Esophagus (tissue), 2 donors: ENCODE measurements at places on chromosomes 3 and 15. TPM values are rescaled to one million over a fixed set of nuclear protein-coding genes. Genes with fewer than 3 reads are reported as not detected.

OR5K2 gene
- polyA plus RNA-seq = not detected

ABI3BP gene
- 2.1 TPM for polyA plus RNA-seq

CPLX3 gene
- polyA plus RNA-seq = 0.48 TPM

SLC28A2 gene
- not detected for polyA plus RNA-seq

GRM7 gene
- 0.01 TPM for polyA plus RNA-seq

CD96 gene
- 0.94 TPM for polyA plus RNA-seq

LYZL4 gene
- polyA plus RNA-seq = not detected

ACAN gene
- not detected for polyA plus RNA-seq

MINAR1 gene
- polyA plus RNA-seq = 0.29 TPM

CAV3 gene
- polyA plus RNA-seq = not detected

GP5 gene
- 0.01 TPM for polyA plus RNA-seq

CELSR3 gene
- polyA plus RNA-seq = 0.77 TPM

AGBL1 gene
- 0.01 TPM for polyA plus RNA-seq

ABCF3 gene
- polyA plus RNA-seq = 42.3 TPM

ZNF280D gene
- polyA plus RNA-seq = 7.1 TPM

CATSPER2 gene
- 2.1 TPM for polyA plus RNA-seq

PFKFB4 gene
- 3.8 TPM for polyA plus RNA-seq

MESP2 gene
- polyA plus RNA-seq = 0.75 TPM

CHRM5 gene
- polyA plus RNA-seq = not detected

IL12A gene
- 4.4 TPM for polyA plus RNA-seq

FEZF2 gene
- polyA plus RNA-seq = not detected

MST1R gene
- 23.6 TPM for polyA plus RNA-seq

CNTN6 gene
- polyA plus RNA-seq = 0.01 TPM

LAMB2 gene
- 219 TPM for polyA plus RNA-seq

DPPA4 gene
- not detected for polyA plus RNA-seq

ISL2 gene
- 0.24 TPM for polyA plus RNA-seq

AADAC gene
- 0.82 TPM for polyA plus RNA-seq

PLCB2 gene
- polyA plus RNA-seq = 5.3 TPM

MEIS2 gene
- 6.0 TPM for polyA plus RNA-seq

NLGN1 gene
- 0.26 TPM for polyA plus RNA-seq

ZIC4 gene
- not detected for polyA plus RNA-seq

HGD gene
- 0.06 TPM for polyA plus RNA-seq

SERPINI2 gene
- 0.71 TPM for polyA plus RNA-seq

MESP1 gene
- 0.08 TPM for polyA plus RNA-seq

SELENOT gene
- polyA plus RNA-seq = 62.5 TPM

TNNC1 gene
- 1.3 TPM for polyA plus RNA-seq

A4GNT gene
- not detected for polyA plus RNA-seq

IL16 gene
- polyA plus RNA-seq = 2.6 TPM

AHSG gene
- 0.06 TPM for polyA plus RNA-seq

PTH1R gene
- polyA plus RNA-seq = 2.0 TPM

C3orf85 gene
- not detected for polyA plus RNA-seq

LTK gene
- 0.26 TPM for polyA plus RNA-seq
